ENCODE measurements at places on chromosomes 7 and 10. TPM values are rescaled to one million over a fixed set of nuclear protein-coding genes. Genes with fewer than 3 reads are reported as not detected.
A peak's percentile ranks its signal among the peaks of the same experiment; 100 is the strongest.

- no peak for DNase-seq
Measured at GRCh38 chr10:13183625-13184024, 22.3 kb downstream of the MCM10 start.

The SEMA3E gene
- 1.8 TPM for polyA plus RNA-seq

- DNase-seq: no peak
Measured at GRCh38 chr7:36190447-36191291, 37.6 kb downstream of the EEPD1 start.

DNA sequence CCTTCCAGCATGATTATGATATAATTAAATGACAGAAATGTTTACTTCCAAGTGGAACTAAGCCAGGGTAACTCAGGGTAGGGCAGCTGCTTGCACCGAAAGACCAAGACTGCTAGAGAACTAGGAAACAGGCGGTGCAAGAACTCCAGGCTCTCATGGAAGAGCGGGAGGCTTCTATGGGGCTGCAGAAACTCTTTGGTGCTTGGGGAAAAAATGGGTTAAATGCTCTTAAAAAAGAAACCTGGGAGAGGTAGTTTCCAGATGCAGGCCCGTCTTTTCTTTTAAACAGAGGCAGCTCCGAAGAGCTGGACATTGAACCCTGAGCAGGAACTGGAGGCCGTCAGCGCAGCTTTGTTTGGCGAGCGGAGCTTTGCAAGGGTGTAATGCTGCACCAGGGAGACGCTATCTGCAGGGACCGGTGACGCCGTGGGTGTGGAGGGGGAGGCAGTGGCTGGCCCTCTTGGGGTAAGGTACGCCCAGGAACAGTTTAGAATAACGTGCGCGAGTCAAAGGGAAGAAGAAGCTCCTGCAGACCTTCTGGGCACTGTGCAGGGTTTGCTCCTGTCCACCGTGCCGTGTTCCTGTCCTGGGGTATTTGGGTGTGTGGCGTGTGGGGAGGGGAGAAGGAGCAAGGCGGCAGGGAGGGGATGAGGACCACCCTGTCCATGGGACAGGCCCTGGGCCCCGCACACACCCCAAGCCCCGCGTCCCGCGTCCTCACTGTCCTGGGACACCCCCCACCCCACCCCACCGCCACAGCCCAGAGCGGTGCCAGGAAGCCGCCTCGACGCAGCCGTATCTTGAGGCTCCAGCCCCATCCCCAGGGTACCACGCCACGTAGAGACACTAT, 59.0 kb downstream of the EGFR start:
- DNase-seq: no peak

DNA sequence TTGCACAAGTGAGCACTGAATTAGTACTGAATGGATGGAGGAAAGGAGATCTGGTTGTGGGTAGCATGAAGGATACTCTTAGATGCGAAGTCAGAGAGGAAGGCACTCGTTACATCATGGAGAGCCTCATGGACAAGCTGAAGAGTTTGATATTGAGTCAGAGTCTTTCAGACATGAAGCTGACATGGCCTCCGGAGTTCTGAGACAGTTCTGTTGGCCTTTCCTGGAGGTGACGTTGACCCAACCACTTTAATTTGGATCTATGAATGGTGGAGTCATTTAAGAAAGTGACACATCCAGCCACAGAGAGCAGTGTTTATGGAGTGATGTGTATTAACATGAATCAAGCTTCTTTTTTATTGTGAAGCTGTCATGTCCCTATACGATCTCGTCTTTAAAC, 286.3 kb upstream of the CDC14C start:
- DNase-seq: no peak

DNA sequence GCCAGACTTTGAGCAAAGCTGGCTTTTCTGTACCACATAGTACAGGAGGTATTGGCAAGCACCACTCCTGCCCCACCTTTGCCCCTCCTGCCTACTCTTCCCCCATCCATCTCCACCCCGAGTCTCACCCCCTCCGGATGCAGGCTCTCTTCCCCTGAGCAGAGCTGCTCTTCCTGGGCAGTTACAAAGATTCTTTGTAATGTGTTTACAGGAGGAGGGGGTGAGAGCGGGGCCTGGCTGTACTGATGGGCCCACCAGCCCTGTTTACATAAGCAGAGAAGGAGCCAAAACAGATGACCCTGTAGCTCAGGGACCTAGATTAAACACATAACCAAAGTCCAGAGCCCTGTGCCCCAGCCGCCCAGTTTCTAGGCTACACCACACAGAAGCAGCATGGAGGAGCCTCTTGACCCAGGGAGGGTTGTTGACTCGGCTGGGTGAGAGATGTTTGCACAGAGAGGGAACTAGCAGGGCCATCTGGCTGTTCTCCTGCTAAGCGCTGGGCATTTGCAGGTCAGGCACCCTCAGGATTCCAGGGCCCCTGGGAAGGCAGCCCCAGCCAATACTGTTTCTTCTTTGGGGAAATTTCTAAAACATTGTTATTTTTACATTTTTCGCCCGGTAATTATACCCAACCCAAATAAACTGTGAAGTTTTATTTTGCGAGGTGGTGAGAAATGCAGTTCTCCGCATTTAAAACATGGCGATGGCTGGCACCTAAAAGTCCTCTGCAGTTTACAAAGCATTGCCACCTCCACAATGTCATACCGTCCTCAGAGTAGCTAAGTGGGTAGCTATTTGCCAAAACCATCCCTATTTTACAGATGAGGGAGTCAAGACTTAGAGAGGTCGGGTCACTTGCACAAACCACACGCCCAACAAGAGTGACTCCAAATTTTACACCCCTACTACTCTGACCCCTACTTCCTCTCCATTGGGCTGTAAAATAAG, 11.4 kb upstream of the ZKSCAN1 start:
- no peak for DNase-seq

DNA sequence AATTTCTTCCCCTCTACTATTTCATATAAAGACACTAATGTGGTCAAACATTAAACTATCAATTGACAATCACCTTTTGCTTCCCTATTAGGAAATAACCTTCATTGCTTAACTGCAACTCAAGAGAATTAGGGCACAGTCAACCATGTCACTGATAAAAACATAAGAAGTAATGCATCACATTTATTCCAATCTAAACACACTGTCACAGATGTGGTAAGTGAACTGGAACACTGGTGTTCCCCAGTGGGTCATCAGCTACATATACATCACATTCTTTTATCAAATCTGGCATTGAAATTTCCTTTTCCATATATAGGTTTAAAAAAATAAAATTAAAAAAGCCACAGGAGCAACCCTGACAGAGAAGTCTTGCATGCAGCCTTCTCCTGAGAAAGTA, 3.7 kb downstream of the TRIL start:
- DNase-seq: peak; percentile 22

The MCU gene
- polyA plus RNA-seq: 36.2 TPM

GRCh38 chr10:29980084-29980483, 79.3 kb downstream of the JCAD start:
- DNase-seq: no peak

DNA sequence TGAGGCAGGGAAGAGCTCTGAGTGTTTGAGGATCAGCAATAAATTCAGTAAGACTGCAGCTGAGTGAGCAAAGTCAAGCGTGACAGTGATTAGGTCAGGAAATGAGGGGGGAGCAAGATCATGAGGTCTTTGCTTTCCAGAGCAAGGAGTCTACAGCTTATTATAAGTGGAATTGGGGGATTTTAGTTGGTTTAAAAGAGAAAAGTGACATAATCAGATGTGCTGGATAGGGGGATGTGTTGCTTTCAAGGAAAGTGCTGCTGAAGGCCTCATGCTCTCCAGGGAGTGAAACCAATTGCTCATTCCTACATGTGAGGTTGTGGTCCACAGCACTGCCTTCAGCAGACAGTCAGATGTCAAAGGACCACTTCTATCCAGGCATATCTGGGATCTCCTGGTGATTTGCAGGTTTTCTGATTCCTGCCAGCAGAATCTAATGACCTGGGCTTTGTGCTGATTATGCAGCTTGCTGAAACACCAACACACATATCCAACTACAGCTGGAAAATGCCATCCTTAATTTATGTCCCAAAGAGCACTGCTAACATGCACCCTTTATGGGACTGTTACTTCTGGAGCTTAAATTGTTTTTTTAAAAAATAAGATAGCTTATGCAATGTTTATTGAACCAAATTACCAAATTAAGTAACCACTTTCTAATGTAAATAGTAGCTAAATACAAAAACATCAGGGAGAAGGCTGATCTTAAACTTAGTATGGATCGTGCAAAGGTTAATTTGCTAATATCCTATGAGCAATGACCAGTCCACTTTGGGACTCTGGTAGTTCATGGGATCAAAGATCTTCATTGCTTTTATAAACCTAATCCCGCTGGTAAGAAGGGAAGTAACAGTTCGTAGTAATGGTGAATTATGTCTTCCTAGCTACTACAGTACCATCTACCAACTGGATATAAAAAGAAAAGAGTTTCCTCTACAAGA, 607.6 kb downstream of the KCNMA1 start:
- peak; percentile 75 for DNase-seq

GRCh38 chr7:10237306-10237705, 736.4 kb upstream of the PHF14 start:
- no peak for DNase-seq

The TEX47 gene
- not detected for polyA plus RNA-seq

GRCh38 chr10:98246911-98247805, 20.8 kb downstream of the LOXL4 start:
- peak; percentile 90 for DNase-seq

The PRKG1 gene
- polyA plus RNA-seq: 10.7 TPM

The PTER gene
- 20.9 TPM for polyA plus RNA-seq

GRCh38 chr10:131930586-131931330, 29.9 kb downstream of the PPP2R2D start:
- no peak for DNase-seq

DNA sequence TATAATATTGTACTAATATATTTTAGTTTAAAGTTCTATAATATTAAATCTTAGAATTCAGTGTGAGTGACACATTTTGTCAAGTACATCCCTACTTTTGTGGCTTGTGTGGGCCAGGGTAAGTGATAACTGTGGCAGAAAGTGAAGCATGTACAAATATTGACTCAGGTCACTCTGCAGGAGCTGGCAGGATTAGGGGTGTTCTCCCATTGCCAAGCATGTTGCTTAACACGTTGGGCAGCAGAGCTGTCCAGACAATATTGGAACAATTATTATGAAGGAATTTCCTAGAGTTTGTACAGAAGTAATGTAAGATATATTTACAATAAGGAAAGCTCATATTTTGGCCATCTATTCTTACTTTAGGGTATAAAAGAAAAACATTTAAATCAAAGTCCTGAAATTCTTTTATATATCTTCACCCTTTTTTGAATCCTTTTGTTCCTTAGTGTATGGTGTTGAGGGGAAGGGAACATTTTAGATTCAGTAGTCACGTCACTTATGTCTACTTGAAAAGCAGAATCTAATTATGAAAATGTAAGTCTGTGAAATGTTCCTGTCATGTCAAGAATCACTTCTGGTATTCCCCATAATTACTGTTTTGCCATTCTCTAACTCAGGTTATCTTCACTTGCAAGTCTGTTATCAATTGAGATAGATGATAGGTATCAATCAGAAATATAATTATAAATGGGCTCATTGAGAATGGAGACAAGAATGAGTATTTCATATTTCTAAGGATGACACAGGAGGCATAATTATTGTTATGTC, 4.0 kb downstream of the HDAC9 start:
- no peak for DNase-seq

- DNase-seq: no peak
Measured at GRCh38 chr10:89978081-89978480, 276.7 kb downstream of the KIF20B start.

GRCh38 chr10:71374481-71375233, 22.1 kb upstream of the CDH23 start:
- DNase-seq: no peak

GRCh38 chr7:116329686-116330503, 119.6 kb downstream of the TES start:
- no peak for DNase-seq

The KLF14 gene
- polyA plus RNA-seq: 0.47 TPM

- DNase-seq: no peak
Measured at GRCh38 chr7:127815631-127816145, 163.7 kb downstream of the SND1 start.

DNA sequence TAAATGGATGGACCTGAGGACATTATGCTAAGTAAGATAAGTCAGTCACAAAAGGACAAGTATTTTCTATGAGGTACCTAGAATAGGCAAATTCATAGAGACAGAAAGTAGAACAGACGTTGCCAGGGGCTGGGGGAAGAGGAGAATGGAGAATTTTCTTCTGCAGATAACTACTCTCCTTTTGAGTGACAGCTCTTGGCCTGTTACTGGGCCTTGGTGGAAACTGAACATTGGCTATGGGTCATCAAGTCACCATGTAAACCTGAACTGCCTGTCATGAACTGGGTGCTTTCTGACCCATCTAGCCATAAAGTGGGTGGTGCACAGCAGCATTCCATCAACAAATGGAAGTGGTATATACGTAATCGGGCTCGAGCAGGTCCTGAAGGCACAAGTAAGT, 29.3 kb upstream of the NFE2L3 start:
- DNase-seq: no peak

GRCh38 chr10:82190432-82191260, 315.7 kb downstream of the NRG3 start:
- peak; percentile 35 for DNase-seq

DNA sequence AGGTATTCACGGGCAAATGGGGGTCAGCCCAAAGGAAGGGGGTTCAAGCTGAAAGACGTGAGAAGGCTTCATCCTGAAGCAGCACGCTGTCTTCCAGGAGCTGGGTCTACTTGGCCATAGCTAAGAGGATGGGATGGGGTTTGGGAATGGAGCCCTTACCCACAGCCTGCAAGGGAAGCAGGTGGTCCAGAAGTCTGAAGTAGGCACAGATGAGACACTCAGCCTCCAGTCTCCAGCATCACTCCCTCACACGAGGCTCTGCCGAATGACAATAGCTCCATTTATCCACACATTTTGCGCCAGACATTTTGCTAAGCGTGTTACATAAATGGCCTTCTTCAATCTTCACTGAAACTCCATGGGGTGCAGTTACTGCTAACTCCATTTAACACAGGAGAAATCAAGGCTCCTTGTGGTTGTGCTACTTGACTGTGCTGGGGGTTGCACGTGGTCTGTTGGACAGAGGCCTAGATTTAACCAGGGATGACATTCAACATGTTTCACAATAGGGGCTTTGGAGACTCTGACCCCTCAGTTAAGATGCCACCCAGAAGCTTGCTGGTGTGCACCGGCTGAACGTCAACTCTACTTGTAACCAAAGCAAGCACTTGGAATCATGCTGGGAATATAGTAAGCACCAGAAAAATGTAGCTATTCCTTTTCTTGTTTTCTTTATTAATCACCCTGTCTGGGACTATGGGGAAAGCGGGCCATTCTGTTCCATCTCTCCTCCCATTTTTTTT, 85.3 kb downstream of the FAM241B start:
- no peak for DNase-seq

GRCh38 chr7:99953649-99954048, 22.2 kb downstream of the AZGP1 start:
- no peak for DNase-seq

Data from renal pelvis (tissue), 12 donors.